PC-3 (cell line): ENCODE measurements at places on chromosomes 1 and 21. TPM values are rescaled to one million over a fixed set of nuclear protein-coding genes. Genes with fewer than 3 reads are reported as not detected.

GRCh38 chr1:38656726-38657125 is 202.8 kb downstream of the RRAGC start:
- no peak for DNase-seq

DNA sequence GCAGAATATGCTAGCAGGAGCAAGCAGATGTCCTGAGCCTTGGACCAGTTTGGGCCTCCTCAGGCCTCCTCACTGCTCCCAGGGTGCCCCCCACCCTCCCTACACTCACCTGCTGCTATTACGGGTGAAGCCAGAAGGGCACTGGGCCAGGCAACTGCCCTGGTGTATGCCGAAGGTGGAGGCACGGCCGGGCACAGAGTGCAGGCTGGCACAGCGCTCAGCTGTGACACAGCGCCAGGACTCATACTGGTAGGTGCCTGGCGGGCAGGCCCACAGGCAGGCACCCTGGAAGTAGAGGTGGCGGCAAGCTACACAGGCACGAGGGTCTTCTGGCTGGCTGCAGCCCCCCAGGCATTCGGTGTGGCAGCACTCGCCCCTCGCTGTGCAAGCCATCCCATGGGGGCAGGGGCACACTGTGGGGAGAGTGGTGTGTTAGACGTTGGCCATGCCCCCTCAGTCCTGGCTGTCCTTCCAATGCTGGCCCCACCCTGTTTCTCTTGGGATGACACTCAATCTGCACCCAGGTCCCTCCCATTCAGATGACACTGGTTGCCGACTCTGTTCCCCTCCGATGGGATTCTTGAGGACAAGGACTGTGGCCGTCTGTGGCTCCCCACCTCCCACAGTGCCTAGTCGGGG is 7.0 kb downstream of the INSRR start:
- DNase-seq, result no peak

FMO3 gene
- total RNA-seq, result not detected in 2 replicates

DNA sequence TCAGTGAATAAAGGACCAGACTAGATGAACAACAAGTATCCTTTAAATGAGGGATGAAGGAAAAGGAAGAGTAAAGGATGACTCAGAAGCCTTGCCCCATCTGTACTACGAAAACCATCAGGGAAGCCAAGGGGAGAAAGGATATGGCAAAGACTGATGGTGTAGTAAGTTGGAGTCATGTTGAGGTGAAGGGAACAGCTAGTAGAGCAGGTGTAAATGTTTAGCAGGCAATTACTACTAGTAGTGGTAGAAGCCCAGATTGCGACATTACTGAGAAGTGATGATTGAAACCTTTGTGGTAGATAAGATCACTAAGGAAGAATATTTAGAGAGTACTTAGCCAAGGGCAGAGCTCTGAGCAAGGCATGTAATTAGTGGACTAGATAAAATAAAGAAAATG is 84.0 kb downstream of the PHTF1 start:
- peak; percentile 66 for DNase-seq

IL10 gene
- not detected in 2 replicates for total RNA-seq

C1QC gene
- not detected in 2 replicates for total RNA-seq

GRCh38 chr1:6801966-6802365 is 16.7 kb downstream of the CAMTA1 start:
- DNase-seq, result peak; percentile 27

DNA sequence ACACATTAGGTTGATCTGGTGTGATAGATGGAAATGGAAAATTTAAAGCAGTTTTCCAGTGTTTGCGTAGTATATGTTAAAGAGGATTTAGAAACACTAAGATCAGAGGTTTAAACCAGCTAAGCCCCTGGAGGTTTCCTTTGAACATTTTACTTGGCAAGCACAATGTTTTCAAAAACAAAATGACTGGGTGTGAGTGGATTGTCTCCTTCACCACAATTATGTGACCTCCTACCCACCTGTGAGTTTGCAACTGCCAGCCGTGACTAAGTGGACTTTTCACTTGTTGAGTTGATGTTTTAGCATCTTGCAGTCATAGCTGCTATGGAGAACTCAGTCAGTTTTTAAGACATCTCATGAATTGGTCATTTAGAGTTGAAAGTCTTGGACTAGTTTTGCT is 4.7 kb downstream of the CCDC190 start:
- peak; percentile 99 for DNase-seq

GRCh38 chr1:106798991-106799390 is 257.5 kb upstream of the PRMT6 start:
- peak; percentile 42 for DNase-seq

LENEP gene
- not detected in 2 replicates for total RNA-seq

NPR1 gene
- total RNA-seq, result 0.46 and 0.84 TPM in 2 replicates

GRCh38 chr1:2429780-2430591 is 17.6 kb upstream of the PEX10 start:
- peak; percentile 67 for DNase-seq

DNA sequence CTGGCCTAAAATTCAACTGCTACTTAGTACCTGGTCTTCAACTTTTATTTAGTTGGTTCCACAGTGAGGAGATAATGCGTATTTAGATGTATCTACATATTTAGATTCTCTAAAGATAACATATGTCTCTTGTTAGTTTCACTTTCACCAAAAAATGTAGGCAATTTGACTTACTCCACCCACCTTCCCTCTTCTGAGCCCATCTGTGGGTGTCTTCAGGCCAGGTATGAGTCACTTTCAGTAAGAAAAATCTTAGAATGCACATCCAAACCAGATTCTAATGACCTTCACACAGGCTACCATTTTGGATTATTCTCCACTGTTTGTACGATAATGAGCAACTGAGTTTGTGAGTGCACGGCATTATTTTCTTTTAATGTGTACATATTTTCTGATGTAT is 501.7 kb downstream of the NEGR1 start:
- no peak for DNase-seq

KCNE1 gene
- 0.58 and 0.69 TPM in 2 replicates for total RNA-seq

GRCh38 chr1:92752719-92753118 is 32.2 kb downstream of the EVI5 start:
- DNase-seq, result peak; percentile 16

- no peak for DNase-seq
Observed at GRCh38 chr21:17114045-17114444, 398.8 kb upstream of the CXADR start.

TCEANC2 gene
- total RNA-seq, result 4.2 and 7.7 TPM in 2 replicates

- DNase-seq, result peak; percentile 32
Observed at GRCh38 chr1:43872280-43872679, 61.3 kb upstream of the ARTN start.

- DNase-seq, result peak; percentile 61
Observed at GRCh38 chr1:244450597-244451538, 841 bp downstream of the ADSS2 start.
